CD4-positive, alpha-beta T cell (primary cell): ENCODE measurements at places on chromosomes 7 and 10. TPM values are rescaled to one million over a fixed set of nuclear protein-coding genes. Genes with fewer than 3 reads are reported as not detected.

CYP2C19 gene
- not detected for total RNA-seq

A1CF gene
- total RNA-seq: not detected

ZNF479 gene
- total RNA-seq: not detected

PTPRN2 gene
- total RNA-seq: 0.44 TPM

GRIFIN gene
- total RNA-seq: not detected

TMEM178B gene
- not detected for total RNA-seq

MYPN gene
- total RNA-seq: not detected

CFAP46 gene
- not detected for total RNA-seq

TMEM72 gene
- not detected for total RNA-seq

TRIM74 gene
- total RNA-seq: 4.1 TPM

GPER1 gene
- not detected for total RNA-seq

TMEM270 gene
- total RNA-seq: not detected

AGK gene
- total RNA-seq: 20.5 TPM

CASP2 gene
- 19.1 TPM for total RNA-seq

SORCS1 gene
- total RNA-seq: not detected

SUN3 gene
- total RNA-seq: not detected

CLRN3 gene
- total RNA-seq: not detected

LMOD2 gene
- total RNA-seq: not detected

SNX8 gene
- 4.2 TPM for total RNA-seq

LRRC17 gene
- 0.22 TPM for total RNA-seq

FBXO24 gene
- 0.66 TPM for total RNA-seq

ARMC3 gene
- total RNA-seq: not detected

ADRA2A gene
- not detected for total RNA-seq

C10orf62 gene
- total RNA-seq: not detected

JCAD gene
- not detected for total RNA-seq

NAT16 gene
- not detected for total RNA-seq

FAM180A gene
- total RNA-seq: not detected

SYNPO2L gene
- total RNA-seq: not detected

TEX47 gene
- not detected for total RNA-seq

WNT8B gene
- total RNA-seq: not detected

CUBN gene
- total RNA-seq: 7.9 TPM

MYOZ1 gene
- total RNA-seq: not detected

NUPR2 gene
- total RNA-seq: not detected

MBL2 gene
- total RNA-seq: not detected

SSBP1 gene
- 108 TPM for total RNA-seq

FLNC gene
- 0.08 TPM for total RNA-seq

COL1A2 gene
- total RNA-seq: 0.33 TPM
